ENCODE measurements at places on chromosomes 4 and X.
A peak's percentile ranks its signal among the peaks of the same experiment; 100 is the strongest.

DNA sequence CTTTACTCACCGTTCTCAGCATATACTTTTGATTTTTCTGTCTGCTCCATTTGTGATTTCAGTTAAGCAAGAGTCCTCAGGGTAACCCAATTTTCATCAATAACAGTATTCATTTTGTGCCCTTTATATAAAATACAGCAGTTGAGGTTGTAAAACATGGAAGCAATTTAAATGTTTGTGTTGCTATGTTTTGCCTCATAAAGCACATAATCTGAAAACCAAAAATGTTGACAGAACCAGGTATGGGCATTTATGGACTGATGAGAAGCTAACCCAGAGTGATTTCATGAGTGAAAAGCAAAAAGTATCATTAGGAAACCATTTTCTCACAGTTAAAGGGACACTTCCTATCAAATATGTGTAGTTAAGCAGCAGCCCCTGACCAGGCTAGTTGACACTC is at the start of gene ASIC5:
ASIC5 (minus strand) TSS at position 101 of the 400 bp plus-strand sequence; CDS start at position 50, 51 bp downstream.
- no peak for DNase-seq

GRCh38 chr4:122584519-122584918 is 36.3 kb downstream of the IL21 start:
- no peak for DNase-seq

DNA sequence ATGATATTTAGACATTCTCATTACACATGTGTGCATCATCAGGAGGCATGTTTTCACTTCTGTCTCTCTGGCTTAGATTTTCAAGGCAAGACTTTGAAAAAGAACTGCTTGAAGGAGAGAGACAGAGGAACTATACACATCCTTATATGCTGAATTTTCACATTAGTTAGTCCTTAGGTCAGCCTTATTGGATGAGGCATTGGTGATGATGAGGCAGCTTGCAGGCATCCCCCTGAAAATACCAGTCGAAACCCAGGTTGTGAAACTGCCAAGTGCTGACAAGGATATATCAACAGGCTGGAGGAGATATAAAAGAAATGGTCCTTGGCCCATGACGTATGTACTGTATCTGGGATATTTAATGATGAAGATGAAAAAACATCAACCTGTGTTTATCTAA is 297.2 kb upstream of the AADAT start:
- DNase-seq = no peak

- no peak for DNase-seq
These were observed 586.9 kb upstream of the NR3C2 start for GRCh38 chr4:149029056-149029651.

DNA sequence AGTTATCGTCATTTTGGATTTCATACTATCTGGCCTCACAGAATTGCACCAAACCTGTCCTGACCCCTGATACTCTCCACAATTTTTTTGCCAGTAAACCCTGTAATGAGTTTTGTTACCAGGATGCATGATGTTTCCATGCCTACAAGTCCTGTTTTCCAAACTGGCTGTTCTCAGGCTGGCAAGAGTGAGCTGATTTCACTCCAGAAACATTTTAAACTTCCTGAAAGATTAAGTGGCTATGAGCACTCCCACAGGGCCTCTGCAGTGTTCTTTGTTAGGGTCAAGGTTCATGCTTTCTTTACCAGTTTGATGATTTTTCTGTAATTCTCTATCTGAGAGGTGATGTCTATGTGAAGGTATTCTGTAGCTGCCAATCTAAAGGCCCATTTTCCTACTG is 31.7 kb upstream of the PDLIM3 start:
- peak; percentile 14 for DNase-seq

DNA sequence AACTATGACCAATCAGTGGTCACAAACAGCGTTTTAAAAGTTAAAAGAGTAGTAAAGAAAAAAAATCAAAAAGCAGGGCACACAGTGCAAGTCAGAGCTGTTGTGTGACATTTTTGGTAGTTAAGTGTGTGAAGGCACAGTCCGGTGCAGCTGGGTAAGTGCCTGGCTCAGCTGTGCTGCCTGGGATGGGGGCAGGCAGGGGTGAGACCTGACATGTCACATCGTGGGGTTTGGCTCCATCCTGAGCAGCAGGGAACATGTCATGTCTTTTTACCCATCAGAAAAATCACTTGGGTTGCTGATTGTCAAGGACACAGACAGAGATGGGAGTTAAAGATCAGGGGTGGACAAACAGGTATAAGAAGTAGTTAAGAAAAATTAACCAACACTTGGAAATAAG is 125.1 kb downstream of the NSUN7 start:
- no peak for DNase-seq

DNA sequence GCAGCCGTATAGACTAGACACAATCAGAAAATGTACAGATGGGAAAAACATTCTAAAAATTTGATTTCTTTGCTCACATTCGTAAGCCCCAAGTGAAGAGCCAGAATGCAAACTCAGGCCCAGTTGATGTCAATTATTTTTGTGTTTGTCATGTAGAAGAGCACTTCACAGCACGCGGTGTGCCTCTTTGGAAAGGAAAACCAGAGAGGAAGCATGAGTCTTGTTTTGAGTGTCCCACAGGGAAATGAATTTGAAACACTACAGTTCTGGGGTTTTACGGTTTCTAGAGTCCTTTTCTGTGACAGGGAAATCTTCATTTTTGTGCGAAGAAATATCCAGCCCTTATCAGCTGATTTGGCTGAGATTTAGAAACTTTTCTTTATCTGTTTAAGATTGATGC is 554.6 kb upstream of the BOD1L1 start:
- DNase-seq = no peak

GRCh38 chr4:128155231-128155855 is 94.2 kb downstream of the LARP1B start:
- DNase-seq = no peak

DNA sequence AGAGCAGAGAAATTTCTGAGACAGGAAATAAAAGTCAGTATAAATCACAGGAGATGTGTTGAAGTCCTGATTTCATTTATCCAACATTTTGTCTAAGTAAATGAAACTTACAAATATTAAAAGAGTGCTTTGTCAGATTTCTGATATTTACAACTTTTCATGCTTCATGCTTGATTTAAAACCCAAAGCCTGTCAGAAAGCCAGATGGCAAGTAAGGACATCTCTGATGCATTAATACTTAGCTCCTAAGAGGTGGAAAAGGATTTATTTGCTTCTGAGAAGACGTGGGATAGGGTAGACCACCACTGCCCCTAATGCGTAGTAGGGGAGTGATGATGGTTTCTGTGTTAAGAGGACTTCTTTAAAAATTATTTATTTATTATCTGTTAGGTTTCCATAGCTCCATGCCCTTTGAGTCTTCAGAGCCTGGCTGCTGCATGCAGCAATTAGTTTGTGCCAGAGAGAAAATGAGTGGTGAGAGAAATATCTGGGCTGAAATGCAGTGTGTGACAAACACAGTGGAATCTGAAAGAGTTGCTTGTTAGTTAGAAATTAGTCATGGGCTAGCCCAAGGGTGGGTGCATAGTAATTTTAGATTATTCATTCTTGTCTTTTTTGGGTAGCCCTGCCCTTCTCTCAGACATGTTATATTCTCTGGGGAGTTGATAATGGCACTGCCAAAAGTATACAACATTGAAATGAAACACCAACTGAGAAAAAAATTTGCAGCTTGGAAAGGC is 333.8 kb downstream of the C4orf33 start:
- no peak for DNase-seq

- DNase-seq = no peak
These were observed 51.5 kb upstream of the IL13RA2 start for GRCh38 chrX:115068896-115069295.

DNA sequence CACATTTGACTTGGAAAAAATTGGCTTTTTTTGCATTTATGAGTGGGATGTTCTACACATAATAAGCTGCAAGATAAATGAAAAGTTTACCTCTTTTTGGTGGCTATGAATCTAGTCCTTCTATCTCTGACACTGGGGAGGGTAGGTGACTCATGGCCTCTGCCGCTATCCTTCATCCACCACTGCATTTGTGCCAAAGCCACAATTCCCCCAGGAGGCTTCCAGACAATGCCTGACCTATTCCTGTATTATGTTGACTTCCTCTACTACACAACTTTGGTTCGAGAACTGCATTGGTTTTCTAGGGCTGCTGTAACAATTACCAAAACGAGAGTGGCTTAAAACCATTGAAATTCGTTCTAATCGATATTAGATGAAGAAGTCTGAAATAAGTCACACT is 245.6 kb downstream of the TRAM1L1 start:
- no peak for DNase-seq

GRCh38 chr4:1249731-1250526 is 999 bp upstream of the CTBP1 start:
- DNase-seq = no peak

- DNase-seq = no peak
These were observed 27.7 kb upstream of the CXCL3 start for GRCh38 chr4:74066232-74066631.

DNA sequence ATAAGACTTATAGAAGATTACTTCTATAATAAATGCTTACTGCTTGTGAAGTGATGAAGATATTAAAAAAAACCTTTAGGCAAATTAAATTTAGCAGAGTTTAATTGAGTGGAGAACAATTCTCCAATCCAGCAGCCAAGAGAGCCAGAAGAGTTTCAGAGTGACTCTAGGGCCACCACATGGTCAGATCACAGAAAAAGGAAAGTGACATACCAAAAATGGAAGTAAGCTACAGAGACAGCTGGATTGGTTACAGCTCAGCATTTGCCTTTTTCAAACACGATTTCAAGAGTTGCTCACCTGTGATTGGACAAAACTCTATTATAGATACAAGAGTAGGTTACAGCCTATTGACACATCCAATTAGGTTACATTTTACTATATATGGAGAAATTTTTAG is 79.0 kb upstream of the TRAM1L1 start:
- DNase-seq = no peak

GRCh38 chr4:66160606-66161005 is 490.3 kb upstream of the EPHA5 start:
- no peak for DNase-seq

- DNase-seq = no peak
These were observed 69.3 kb upstream of the NOCT start for GRCh38 chr4:138946306-138946705.

DNA sequence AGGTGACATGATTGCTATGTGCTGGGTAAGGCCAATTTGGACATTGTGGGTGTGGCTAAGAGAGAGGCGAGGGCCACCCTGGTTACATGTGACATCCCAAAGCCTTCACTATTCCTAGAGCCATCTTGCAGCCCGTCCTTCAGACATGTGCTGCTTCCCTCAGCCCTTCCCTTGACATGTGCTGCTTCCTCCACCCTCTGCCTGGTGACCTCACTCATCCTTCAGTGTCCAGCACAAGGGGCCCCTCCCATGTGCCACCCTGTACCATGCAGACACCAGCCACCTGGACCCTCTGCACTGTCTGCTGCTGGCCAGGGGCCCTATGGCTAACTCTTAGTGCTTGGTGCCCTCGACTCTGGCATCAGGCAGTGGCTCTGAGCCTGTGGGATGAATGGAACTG is 27.4 kb downstream of the ADRA2C start:
- DNase-seq = no peak

DNA sequence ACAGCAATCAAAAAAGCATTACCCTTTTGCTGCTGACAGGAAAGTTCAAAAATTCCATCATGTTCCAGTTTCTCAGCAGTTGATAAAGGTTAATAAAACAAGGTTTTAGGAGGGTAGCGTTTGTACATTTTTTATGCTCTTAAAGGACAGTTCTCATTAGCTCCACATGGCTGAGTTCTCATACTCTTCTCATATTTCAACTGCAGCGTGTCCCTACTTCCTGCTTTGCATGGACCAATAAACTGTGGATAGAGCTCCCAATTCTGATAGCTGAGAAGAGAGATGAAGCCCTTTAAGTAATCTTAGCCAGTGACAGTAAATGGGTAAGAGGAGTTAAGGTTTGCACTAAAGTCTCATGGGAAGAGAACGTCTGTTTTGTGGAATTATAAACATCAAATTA is 53.5 kb downstream of the SPANXA2 start:
- DNase-seq = no peak

- DNase-seq = no peak
These were observed 804.7 kb upstream of the NDST4 start for GRCh38 chr4:115918149-115918548.

GRCh38 chr4:53651156-53651735 is 60.0 kb upstream of the LNX1 start:
- DNase-seq = peak; percentile 96

- DNase-seq = no peak
These were observed 17.1 kb downstream of the GPR34 start for GRCh38 chrX:41705680-41706374.

- no peak for DNase-seq
These were observed 192.7 kb downstream of the SPRY1 start for GRCh38 chr4:123589301-123589700.

GRCh38 chr4:8015512-8015911 is 75.9 kb upstream of the AFAP1 start:
- DNase-seq = peak; percentile 20

DNA sequence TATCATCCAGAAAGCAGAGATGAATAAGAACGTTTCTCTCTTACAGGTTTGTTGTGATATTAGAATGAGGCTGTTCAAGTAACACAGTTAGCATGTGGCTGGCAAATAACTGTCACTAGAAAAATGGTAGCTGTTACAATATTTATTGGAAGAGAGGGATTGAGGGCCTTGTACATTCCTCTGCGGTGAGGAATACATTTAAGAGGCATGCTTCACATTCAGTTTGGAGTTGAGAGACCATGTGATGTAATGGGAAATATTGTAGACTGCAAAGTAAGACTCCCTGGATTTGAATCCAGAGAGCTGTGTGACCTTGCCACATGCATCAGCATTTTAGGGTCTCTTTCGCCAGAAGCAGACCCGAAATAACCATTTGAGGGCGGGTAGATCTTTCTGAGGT is 104.8 kb upstream of the KIT start:
- no peak for DNase-seq

DNA sequence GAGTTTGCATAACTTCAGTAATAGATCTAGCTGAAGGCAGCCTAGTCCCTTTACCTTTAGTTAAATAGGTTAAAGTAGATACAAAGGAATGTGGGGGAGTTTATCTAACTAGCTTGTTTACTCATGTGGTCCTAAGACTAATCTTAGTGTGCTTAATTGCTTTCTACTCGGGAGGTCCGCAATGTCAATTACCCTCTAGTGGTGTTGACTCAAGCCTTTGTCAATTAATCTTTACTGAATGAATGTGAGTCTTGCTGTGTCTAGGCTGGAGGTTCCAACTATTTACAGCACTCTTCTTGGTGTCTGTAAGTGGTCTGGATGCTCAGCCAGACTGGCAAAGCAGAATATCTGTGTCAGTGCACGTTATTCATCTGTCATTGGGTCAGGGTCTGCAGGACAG is 17.9 kb upstream of the YTHDC1 start:
- no peak for DNase-seq

DNA sequence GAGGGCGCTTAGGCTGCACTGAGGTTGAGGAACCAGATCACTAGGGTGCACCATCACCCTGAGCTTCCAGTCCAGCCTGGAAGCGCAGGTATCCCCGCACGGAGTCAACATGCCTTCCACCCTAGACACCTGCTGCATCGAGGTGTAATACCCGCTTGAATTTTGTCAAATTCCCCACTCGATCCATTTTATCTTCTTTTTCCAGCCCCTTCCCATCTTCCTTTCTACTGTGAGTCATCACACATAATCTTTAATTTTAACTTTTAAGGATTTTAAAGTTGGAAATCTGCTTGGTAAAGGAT is 821 bp downstream of the PLK4 start:
- DNase-seq = no peak

- no peak for DNase-seq
These were observed 33.8 kb downstream of the CEP44 start for GRCh38 chr4:174317531-174317930.

- no peak for DNase-seq
These were observed 975.4 kb upstream of the NDST4 start for GRCh38 chr4:116088771-116089170.

Data from small intestine (tissue), 16 donors.